ENCODE measurements at places on chromosomes 5 and 9. TPM values are rescaled to one million over a fixed set of nuclear protein-coding genes. Genes with fewer than 3 reads are reported as not detected.

DNA sequence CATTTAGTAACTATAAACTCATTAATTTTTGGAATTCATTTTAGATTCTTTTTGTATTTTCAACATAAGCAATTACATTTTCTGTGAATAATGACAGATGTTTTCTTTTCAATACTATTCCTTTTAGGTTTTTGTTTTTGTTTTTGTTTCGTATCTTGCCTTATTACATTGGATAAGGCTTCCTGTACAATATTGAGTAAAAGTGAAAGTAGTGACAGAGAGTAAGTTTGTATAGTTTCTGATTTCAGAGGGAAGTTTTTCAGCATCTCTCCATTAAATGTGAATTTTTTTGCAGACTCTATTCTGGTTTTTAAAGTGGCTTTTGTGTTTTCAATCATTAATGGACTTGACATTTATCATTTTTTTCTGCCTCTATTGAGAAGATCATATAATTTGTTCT is 12.8 kb upstream of the CAMK4 start:
- H3K36me3 ChIP-seq: no peaks in the 10 kb centered on the region
- H3K27me3 ChIP-seq: no peaks in the 10 kb centered on the region
- no peak for DNase-seq
- H3K27ac ChIP-seq: no peak overlapping the region
- no peaks in the 10 kb centered on the region for H3K4me1 ChIP-seq
- H3K4me3 ChIP-seq: no peak overlapping the region

The RNF183 gene
- 0.91 TPM for polyA plus RNA-seq

GRCh38 chr9:1639166-1639565 is 376.0 kb upstream of the SMARCA2 start:
- no peaks in the 10 kb centered on the region for H3K4me1 ChIP-seq
- DNase-seq: no peak
- H3K27me3 ChIP-seq: no peaks in the 10 kb centered on the region
- no peak overlapping the region for H3K4me3 ChIP-seq
- no peaks in the 10 kb centered on the region for H3K36me3 ChIP-seq

DNA sequence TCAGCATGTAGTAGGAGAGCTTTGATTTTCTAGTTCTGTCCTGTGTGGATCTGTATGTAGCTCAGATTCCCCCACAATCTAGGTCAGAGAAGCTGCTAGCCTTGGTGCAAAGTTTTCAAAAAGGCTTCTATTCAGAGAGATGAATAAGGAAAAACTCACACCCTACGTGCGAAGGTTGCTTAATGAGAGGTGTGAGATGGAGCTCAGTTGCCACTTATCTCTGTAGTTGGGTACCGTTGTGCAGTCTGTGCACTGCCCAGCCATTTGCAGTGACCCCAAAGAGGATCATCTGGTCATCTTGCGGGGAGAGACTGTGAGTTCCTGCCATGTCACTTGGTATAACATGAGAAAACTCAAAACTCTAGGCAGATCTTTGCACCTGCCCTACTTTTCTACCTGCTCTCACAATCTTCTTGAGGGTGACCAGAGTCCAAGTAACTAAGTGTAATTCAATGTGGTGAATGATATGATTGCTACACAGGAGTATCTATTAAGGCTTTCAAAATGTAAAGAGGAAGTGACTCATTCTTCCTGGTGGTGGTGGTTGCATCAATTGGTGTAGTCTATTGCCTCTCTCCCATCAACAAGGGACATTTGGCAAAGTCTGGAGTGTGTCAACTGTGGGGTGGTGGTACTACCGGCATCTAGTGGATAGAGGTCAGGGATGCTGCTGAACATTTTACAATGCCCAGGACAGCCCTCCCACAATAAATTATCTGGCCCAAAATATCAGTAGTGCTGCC is 65.2 kb downstream of the TMC1 start:
- H3K27me3 ChIP-seq: no peaks in the 10 kb centered on the region
- peaks cover 23% of the 10 kb centered on the region for H3K4me1 ChIP-seq
- DNase-seq: peak; percentile 92
- H3K36me3 ChIP-seq: no peaks in the 10 kb centered on the region
- H3K27ac ChIP-seq: peak overlapping the region; percentile 88

GRCh38 chr5:104821606-104822005 is 1259.0 kb upstream of the NUDT12 start:
- no peak overlapping the region for H3K4me3 ChIP-seq
- no peaks in the 10 kb centered on the region for H3K36me3 ChIP-seq
- peaks cover 4% of the 10 kb centered on the region for H3K4me1 ChIP-seq
- no peak for DNase-seq

The PCDHB11 gene
- polyA plus RNA-seq: 1.1 TPM

GRCh38 chr9:137375321-137376058 is 47.5 kb downstream of the EXD3 start:
- no peak overlapping the region for H3K4me3 ChIP-seq
- H3K4me1 ChIP-seq: no peaks in the 10 kb centered on the region
- H3K27ac ChIP-seq: no peak overlapping the region
- DNase-seq: no peak
- peaks cover 10% of the 10 kb centered on the region for H3K36me3 ChIP-seq
- H3K27me3 ChIP-seq: no peaks in the 10 kb centered on the region

DNA sequence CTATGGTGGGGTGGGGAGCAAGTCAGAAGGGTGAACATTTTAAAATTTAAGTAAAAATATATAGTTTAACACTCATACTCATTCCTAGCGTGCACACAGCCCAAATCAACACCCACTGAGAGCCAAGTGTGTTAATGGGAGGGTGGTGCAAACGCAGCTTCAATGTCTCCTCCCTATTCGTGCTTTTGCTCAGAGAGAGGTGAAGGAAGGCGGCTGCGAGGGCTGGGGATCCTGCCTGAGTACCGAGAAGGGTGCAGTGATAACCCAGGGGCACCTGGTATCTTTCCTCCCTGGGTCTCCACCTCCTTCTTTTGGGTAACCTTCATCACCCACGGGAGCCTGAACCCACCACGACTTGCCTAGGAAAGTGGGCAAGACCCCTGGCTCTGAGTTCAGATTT is 35.0 kb downstream of the FGF1 start:
- no peaks in the 10 kb centered on the region for H3K4me1 ChIP-seq
- no peaks in the 10 kb centered on the region for H3K36me3 ChIP-seq
- no peak overlapping the region for H3K27ac ChIP-seq
- H3K4me3 ChIP-seq: no peak overlapping the region
- H3K27me3 ChIP-seq: peaks cover 2% of the 10 kb centered on the region
- no peak for DNase-seq
